ENCODE measurements at places on chromosomes 1 and 21. TPM values are rescaled to one million over a fixed set of nuclear protein-coding genes. Genes with fewer than 3 reads are reported as not detected.

CRNN gene
- total RNA-seq, result 0.43 TPM

LCE2B gene
- total RNA-seq, result not detected

COL11A1 gene
- total RNA-seq, result 4.0 TPM

GRCh38 chr1:62068978-62069377 is 125.7 kb upstream of the L1TD1 start:
- no peaks in the 10 kb centered on the region for H3K27me3 ChIP-seq
- peaks cover 11% of the 10 kb centered on the region for H3K4me1 ChIP-seq
- H3K27ac ChIP-seq, result peak overlapping the region; percentile 66
- no peaks in the 10 kb centered on the region for H3K36me3 ChIP-seq
- peak; percentile 22 for DNase-seq
- no peak overlapping the region for H3K4me3 ChIP-seq

GRCh38 chr21:46492851-46493250 is 34.2 kb downstream of the DIP2A start:
- no peaks in the 10 kb centered on the region for H3K4me1 ChIP-seq
- no peaks in the 10 kb centered on the region for H3K27me3 ChIP-seq
- no peak overlapping the region for H3K27ac ChIP-seq
- DNase-seq, result no peak

Measured in testis (tissue), 5 donors.